CD4-positive, alpha-beta T cell treated with Interleukin-2 at 100 ng/mL for 4 hours (primary cell): ENCODE measurements at places on chromosomes 4 and X.

- no peak for DNase-seq
Observed at GRCh38 chrX:28880136-28880535, 292.9 kb downstream of the IL1RAPL1 start.

- peak; percentile 70 for DNase-seq
Observed at GRCh38 chrX:13487731-13488505, 81.5 kb upstream of the EGFL6 start.

DNA sequence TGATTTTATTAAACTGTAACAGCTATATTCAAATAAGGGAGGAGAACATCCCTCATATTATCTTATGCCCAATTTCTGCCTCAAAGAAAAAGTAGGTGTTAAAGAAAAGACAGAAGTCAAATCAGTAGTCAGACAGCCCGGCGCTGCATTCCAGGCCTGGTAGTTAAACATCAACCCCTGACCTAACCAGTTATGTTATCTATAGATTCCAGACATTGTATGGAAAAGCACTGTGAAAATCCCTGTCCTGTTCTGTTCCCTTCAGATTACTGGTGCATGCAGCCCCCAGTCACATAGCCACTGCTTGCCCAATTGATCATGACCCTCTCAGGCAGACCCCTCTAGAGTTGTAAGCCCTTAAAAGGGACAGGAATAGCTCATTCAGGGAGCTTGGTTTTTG is 269.9 kb upstream of the GALNT7 start:
- DNase-seq: no peak

DNA sequence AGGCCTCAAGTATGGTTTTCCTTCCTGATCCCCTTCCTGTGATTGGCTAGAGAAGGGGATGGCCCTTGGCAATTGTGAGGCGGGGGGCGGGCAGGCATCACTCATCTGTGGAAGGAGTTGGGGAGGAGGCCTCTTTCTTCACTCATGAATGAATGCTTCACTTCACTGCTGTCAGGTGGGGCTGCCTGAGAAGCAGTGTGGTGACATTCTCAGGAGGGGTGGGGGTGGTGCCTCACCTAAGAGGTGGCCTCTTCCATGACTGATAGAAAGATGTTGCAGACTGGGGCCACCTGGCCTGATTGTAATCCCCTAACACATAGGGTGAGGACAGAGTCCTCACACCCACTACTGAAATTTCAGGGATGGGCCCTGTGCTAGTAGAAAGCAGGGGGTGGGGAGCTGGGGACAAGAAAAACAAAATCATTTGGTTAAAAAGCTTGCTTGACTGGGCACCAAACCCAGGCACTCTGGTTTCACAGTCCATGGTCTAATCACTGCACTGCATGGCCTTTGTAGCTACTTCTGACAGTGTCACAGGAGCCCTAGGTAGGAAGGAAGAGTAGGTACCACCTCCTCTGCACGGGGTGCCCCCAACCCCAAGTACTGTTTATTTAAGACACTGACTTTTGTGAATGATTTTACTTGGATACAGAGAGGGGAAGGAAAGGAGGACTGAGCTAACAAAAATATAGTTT is 5.6 kb upstream of the HOPX start:
- no peak for DNase-seq

DNA sequence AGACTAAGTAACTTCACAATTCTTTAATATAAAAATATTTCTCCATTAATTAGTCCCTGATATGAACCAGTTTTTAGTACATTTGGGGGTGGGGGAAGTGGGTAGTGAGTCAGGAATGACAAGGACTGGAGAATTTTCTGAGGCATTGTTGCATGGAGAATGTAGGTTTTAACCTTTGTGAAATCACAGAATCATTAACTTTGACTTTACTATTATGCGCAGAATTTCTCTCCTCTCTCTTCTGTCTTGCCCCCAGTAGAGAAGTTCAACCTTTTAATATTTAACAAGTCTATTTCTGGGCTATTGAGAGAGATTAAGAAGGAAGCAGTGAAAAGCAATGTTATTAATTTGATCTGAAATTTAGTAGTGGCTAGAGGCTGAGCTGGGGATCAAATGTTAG is 597.0 kb downstream of the PCDH18 start:
- DNase-seq: no peak

DNA sequence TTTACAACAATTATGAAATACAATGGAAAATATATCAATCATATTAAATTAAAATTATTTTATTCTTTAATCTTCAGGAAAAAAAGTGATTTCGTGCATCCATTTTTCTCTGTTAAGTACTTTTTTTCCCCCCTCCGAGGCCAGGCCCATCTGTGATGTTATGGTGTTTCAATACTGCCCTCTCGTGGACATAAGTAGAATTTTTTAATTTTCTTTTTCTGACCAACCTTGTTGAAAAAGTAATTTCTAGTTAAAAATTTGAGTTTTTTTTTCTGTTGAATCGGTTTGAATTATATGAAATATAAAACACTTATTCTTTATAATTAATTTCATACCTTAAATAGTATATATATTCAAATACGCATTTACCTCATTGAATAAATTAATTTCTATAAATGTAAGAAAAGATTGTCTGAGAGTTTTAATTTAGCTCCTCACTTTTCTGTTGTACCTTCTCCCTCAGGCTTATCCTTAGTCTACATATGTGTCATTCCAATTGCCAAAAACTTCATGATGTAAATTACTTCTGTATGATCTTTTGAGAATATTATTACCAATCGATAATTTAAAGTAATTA is 175.8 kb upstream of the TECRL start:
- peak; percentile 5 for DNase-seq

- no peak for DNase-seq
Observed at GRCh38 chrX:129496625-129497024, 26.7 kb downstream of the SMARCA1 start.

DNA sequence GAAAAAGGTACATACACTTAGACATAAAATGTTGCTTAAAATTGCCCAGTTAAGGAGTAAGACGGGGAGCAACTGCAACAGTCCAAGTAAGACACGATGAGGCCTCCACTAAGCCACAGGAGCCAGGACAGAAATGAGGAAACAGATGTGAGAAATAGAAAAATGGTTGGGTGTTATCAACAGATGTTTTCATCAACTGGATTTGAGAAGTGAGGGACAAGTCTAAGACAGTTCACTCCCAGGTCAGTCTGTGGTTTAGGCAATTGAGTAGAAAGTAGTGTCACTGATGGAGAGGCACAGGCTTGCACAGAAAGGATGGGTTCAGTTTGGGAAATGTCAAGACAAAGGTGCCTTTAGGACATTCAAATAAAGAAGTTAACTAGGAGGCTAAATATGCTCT is 23.5 kb upstream of the PHF8 start:
- no peak for DNase-seq

DNA sequence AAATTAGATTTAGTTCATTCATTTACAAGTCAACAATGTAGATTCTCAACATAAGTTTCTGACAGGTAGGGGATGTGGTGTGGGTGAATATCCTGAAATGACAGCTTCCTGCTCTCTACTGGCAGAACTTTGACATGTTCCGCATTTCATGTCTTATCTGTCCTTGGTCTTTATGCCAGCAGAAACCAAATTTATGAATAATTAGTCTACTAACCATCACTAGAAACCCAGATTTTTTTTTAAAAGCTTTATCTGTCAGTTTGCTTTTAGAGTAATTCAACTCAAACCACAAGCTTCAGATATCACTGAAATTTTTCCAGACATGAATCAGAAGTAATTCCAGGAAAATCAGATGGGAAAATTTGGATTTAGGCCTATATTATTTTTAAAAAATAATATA is 17.9 kb downstream of the COQ2 start:
- no peak for DNase-seq

GRCh38 chrX:110472265-110472664 is 113.6 kb downstream of the RTL9 start:
- no peak for DNase-seq

DNA sequence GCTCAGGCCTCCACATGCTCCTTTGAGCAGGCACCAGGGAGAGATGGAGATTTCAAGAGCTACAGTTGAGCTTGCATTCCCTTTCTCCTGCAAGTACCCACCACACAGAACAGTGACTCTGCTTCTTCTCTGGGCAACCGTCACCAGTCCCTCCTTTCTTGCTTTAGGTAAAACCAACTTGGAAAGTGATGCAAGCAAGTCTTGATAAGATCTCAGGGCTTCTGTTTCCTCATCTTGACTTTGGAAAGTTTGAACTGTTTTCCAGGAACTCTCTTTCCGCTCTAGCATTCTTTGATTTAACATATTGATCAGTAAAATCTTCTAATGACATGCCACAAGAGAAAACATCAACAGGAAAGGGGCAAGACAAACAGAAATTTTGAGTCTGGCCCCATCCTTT is 73.7 kb downstream of the USP46 start:
- DNase-seq: no peak

- no peak for DNase-seq
Observed at GRCh38 chrX:32893751-32894150, 317.6 kb downstream of the DMD start.

GRCh38 chr4:158644356-158644755 is 27.3 kb downstream of the C4orf46 start:
- DNase-seq: no peak

DNA sequence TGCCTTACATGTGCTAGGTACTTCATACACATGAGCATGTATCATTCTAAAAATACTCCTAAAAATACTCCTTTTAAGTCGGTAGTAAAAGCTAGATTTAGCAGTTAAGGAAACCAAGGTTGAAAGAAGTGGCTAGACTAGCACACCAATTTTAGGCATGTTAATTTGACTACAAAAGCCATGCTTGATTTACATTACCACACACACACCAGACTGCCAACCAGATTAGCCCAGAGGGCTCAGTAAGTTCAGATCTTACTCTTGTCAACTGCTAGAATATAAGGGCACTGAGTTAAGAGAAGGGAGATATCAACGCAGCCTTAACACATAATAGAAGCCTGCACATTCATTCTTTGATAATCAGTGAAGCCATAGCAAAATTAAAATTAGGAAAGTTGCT is 117.9 kb downstream of the MID1IP1 start:
- no peak for DNase-seq

DNA sequence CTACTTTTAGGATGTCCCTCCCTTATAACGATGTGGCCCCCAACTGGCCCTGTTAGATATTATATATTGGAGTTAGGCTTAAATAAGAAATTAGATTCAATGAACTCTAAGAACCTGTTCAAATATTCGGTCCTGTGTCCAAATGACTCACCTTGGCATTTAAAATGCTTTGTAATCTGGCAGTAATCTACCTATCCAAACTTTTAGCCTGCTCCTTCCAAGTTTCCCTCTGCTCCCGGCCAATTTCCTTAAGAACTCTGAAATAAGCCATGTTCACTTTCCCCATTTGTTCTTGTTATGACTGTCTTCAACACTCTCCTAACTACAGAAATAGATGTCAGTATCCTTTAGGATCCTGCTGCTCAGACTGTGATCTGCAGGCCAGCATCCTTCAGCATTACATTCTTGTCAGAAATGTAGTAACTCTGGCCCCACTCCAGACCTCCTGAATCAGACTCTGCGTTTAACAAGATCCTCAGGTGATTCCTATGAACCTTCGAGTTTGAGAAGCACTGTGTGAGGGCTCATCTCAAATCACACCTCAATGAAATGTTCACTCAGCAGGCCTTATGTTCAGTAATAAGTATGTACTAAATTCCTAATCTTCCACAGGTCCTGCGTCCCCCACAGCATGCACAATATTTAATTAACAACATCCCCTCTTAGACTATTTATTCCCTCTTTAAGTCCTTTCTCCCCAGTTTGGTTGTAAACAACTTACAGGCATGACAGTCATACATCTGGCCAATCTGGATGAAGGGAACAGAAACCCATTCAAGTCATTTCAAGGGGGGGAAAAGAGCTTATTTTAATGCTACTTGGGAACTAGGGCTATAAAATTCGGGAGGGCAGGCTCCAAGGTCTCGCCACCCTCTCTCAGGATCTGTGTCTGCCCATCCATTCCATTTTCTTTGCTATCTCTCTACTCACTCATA is 3.0 kb downstream of the ATP8A1 start:
- DNase-seq: no peak

DNA sequence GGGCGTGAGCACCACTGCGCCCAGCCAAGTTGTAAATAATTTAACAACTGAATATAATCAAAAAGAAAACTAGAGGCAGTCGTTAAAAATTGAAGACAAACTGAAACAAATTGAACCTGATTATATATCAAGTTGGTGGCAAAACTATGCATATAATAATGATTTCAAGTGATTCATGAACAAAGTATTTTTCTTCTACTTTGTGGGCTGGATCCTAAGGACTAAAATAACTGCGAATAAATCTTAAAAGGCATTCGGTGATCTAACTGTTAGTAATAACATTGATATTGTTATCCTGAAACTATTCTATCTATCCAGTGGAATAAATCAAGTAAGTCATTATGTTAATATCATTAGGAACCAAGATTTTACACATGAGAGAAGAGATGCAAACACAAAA is 21.2 kb upstream of the USP9X start:
- DNase-seq: no peak

- peak; percentile 42 for DNase-seq
Observed at GRCh38 chr4:112214390-112215264, 17.0 kb upstream of the AP1AR start.

- no peak for DNase-seq
Observed at GRCh38 chr4:42331914-42332368, 65.3 kb upstream of the SHISA3 start.

- DNase-seq: no peak
Observed at GRCh38 chr4:182240161-182241130, 2.8 kb upstream of the TENM3 start.

DNA sequence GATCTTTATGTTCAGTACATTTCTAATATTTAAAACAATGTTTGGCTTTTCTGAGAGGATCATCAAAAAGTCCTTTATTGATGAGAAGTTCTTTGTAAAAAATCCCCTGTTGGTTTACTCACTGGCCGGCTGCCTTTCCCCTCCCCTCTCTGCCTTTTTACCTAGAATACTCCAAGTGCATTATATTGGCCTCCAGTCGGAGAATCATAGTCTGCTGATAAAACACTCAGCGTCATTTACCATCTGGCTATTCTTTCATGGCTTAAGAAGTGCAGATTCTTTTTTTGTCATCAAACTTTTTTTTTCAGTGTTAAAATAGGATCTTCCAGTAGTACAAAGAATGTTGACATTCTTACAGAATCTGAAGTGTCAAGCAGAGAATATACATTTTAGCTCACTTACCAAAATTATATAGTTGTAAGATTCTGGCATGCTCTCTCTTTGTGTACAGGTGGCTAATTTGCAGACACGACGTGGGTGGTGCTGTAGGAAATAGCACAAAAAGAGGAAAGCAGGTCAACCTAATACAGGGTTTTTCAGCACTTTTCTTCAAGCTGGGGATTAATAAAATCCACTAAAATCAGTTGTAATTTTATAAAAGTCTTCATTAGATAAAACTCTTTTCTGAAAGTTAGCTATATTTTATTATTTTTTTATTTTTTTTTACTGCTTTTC is 731.8 kb downstream of the KCTD8 start:
- no peak for DNase-seq
